Left lobe of liver (tissue), 2 donors: ENCODE measurements at places on chromosomes 16 and 17.

GRCh38 chr17:50199211-50199802, 2.1 kb downstream of the COL1A1 start:
- DNase-seq, result no peak

DNA sequence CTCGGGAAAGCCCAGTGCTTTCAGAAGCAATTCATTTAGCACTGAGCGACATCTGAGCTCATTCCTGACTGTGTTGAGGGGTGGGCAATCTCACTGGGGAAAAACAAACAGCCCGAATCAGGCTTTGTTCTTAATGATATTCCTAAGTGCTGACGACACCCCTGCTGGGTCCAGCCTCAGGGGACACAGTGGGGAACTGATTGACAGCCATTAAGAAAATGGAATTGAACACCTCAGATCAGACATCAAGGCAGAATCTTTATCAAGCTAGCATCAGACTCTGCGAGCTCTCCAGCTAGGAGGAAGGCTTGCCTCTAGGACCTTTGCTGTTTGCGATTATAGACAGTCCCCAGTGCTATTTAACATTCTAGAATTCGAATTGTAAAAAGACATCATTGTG, 22.5 kb upstream of the LYRM9 start:
- no peak for DNase-seq

- no peak for DNase-seq
Measured at GRCh38 chr16:72930396-72930795, 117.5 kb downstream of the ZFHX3 start.

DNA sequence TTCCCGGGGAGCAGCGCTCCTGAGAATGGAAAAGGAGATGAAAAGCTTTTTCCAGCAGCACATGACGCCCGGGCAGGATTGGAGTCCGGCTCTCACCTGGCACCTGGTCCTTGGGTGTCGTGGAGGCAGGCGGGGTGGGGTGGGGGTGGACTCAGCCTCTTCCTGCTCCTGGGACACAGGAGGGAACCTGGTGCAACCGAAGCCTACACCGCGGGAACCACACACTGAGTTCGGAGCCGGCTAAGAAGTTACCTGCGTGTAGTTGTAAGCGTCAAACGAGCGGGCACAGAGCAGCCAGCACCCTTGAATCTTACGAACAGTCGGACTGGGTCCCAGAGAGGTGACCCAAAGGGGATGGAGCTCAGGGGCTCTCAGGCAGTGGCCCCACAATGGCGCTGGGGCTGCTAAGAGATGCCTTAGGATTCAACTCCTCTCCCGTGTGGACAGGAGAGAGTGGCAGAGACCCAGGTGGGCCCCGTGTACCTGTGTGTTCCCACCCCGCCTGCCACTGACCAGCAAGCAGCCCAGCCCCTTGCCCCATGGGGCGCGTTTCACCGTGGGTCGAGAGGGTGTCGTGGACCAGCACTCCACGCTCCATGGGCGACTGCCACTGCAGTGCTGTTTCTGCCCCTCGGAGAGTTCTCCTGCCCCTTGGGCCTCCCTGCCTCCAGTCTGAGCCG, 105.8 kb upstream of the METRNL start:
- peak; percentile 43 for DNase-seq

DNA sequence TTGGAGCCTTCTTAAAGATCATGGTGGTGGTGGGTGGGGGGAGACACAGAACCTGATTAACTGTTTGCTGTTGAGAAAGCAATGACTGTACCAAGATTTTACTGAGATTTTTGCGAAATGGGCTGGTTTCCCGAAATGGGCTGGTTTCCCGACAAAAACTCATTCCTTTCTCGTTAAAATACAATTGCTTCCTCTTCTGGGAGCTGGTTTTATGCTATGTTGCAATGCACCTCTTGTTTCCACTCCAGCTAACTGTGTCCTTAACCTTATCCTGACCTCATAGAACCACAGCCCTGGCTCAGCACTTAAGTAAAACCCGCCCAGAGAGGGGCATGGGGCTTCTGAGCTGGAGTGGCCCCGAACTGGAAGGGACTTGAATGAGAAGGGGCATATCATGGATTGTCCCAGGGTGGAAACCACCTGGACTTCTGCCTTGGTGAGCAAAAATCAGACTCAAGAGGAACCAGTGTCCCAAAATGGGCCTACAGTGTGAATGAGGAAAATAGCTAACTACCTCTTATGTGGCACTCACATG, 20.9 kb downstream of the FAM20A start:
- DNase-seq, result no peak

GRCh38 chr17:42853597-42853967, 2.6 kb downstream of the AOC3 start:
- no peak for DNase-seq

- no peak for DNase-seq
Measured at GRCh38 chr16:65884018-65884417, 482.5 kb upstream of the CDH5 start.
